ENCODE measurements at places on chromosomes 1 and 21.

GRCh38 chr1:114322734-114323133 is 169.1 kb upstream of the SYT6 start:
- no peak for DNase-seq

DNA sequence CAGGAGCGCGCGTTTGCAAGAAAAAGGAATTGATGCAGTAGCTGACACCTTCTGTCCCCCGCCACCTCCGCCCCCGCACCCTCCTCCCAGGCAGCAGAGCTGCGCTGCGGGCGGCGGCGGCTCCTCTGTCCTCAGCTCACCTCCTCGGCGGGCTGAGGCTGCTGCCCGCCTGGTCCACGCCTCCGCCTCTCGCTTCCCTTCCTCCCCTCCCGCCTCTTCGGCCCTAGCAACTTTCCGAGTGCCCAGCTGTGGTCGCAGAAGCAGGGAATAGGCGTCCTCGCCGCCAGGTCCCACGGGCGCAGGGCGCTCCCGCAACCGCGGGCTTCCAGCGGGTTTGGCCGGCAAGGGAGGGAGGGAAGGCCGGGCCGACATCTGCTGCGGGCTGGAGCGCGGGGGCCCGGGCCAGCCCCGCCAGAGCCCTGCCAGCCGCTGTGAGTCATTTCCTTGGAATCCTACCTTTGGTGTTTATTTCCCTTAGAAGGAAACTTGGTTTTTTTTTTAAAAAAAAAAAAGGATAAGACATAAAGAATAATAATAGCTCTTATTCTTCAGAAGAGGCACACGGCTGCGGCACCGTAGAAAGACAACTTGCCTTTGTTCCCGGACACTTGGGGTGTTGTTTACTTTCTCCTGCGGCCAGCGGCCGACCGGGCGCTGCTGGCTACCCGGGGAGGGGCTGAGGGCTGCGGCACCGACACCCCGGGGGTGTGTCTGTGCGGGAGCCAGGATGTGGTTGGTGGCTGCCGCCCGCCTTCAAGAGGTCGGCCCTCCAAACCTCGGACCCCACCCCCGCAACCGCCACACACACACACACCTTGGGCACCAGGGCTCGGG is 1.1 kb downstream of the SERTAD4 start:
- peak; percentile 78 for DNase-seq

- DNase-seq, result no peak
Measured at GRCh38 chr1:221022331-221022730, 143.1 kb downstream of the HLX start.

- no peak for DNase-seq
Measured at GRCh38 chr1:64549464-64550239, 79.7 kb downstream of the CACHD1 start.

DNA sequence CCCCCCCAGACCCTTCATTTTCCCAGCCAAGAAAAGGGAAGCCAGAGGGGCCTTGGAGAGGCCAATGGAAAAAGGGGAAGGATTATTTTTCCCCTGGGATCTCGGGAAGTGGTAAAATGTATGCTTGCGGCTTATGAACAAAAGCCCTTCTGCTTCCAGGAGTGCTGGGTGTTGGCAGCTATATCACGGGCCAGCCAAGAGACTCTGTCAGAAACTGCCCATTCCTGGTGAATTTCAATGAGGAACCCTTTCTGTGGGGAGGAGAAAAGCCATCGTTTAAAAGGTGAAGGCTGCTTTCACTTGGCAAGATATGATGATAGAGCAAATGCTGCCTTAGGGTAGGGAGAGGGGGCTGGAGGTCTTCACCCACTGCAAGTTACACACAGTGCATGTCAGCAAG is 69.7 kb upstream of the ZC3H12A start:
- DNase-seq, result no peak

- DNase-seq, result peak; percentile 31
Measured at GRCh38 chr1:180299479-180300221, 69.6 kb downstream of the LHX4 start.

DNA sequence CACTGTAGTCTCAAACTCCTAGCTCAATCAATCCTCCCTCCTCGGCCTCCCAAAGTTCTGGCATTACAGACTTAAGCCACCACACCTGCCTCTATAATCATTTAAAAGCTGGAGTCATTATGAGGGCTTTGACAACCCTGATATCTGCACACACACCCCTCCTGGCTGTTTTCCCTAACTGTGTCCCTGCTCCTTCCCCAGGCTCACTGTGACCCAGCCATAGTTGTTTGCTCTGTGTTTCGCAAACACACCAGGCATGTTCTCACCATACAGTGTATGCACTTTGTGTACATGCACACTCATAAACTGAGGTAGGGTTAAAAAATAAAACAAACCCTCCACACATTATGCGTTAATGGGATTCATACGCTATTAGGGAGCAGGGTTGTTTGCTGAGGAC is 21.8 kb upstream of the IL20 start:
- no peak for DNase-seq

- DNase-seq, result no peak
Measured at GRCh38 chr1:86778569-86779239, 74.3 kb downstream of the SH3GLB1 start.

- no peak for DNase-seq
Measured at GRCh38 chr1:65343286-65343685, 33.9 kb downstream of the DNAJC6 start.

DNA sequence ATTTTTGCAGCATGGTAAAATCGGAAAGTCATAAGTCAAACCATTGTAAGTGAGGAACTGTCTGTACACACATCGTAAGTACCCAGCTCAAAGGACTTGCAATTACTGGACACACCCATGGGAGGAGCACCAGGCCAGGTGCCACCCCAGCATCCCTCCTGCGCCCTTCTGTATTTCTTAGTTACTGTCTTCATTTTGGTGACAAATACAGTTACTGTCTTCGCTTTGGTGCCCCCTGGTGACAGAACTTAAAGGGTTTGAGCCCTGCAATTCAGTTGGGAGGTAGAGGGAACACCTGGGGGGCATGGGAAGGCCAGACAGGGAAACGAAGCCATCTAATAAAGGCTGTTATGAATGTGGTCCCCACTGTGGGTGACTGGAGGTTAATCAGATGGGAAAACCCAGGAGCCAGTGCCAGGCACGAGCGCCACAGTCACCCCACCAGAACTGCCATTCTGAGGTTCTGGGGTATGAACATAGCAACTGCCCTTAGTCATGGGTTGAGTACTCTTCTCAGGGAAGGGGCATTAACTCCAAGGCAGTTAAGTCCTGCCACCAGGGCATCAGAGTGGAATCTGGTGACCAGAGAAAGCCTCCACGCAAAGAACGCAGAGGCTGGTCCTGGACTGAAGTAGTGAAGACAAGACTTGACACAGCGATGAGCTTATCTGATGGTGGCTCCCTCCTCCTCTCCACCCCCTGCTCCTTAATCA is 612.9 kb downstream of the PTPRU start:
- peak; percentile 52 for DNase-seq

DNA sequence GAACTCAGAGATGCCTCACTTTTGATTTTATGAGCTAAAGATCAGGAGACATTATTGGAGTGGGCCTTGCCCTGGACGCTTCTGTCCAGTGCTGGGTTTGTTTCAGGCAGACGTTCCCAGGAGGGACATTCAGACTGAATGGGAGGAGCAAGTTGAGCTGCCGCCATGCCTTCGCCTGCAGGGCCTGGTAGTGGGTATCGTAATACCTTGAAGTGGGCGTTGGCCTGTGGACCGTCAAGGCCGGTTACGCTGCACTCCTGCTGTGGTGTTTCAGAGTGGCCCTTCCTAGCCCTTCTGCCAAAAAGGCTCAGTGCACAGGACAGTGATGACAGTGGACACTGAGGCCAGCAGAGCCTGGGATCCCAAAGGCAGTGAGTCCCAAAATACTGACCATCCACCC is 1.6 kb downstream of the FAM3B start:
- no peak for DNase-seq

DNA sequence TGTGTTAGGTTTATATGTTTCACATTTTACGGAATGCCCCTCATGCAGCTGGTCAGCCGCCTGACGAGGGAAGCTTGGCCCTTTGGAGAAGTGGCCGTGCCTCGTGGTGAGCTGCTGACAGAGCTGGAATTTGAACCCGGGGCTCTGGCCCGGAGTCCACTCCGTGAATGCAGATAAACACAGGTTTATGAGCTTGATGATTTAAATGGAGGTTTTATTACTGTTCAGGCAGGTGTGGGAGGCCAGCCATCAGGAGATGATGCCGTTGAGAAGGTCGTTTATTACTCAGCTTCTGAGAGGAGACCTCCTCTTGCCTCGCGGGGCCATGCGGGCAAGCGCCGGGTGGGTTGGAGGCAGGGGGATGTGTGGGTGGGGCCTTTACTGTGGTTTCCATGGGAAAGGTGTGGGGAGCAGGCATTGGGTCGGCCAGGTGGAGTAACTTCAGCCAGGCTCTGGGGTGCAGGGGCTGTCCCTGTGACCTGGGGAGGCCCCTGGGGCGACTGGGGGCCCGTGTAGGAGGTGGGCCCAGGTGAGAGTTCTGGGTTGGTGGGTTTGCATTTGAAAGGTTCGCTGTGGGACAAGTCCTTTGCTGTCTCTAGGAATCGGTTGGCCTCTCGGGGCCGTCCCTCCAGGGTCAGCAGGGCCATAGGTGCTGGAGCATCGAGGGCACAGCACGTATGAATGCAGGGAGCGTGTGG is 22.0 kb downstream of the PRKCZ start:
- DNase-seq, result no peak

- no peak for DNase-seq
Measured at GRCh38 chr1:53001128-53001527, 60.9 kb upstream of the PODN start.

DNA sequence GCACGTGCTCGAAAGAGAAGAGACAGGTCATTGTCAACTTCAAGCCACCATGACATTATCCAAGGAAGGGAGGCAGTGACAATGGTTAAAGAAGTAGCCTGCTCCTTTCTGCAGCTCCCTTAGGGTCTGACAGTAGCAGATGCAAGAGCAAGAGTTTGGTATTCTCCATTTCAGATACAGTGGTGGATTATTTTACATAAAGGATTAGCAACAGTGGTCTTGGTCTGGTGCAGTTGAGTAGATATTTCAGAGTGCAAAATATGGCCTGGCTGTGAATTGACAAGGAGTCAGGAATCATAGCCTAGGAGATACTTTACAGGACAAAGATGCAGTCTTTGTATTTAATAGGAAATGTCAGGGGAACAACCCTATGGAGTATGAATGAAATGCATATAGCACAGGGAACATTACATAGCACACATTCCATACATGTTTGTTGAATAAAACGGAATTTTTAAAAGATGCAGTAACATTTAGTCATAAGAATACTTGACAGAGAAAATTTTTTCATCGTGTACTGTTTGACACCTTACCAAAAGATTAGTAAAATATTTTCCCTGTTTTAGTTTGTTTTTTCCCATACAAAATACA is 41.8 kb downstream of the CHRM3 start:
- no peak for DNase-seq

DNA sequence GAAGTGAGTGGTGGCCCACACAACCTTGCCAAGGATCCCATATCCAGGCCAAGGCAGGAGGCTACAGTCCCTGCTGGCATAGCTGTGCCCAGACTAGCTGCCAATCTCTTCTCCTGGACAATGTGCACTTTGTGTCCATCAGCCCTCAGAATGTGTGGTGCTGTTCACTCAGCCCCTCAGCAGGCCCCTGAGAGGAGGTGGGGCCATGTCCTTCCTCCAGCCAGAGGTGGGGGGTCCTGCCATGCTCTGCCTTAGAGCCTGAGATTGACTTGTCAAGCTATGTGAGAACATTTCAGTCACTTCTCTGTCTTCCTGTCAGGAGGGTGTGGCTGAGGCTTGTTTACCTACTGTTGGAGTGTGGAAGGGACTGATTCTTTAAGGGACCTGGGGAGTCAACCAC is 1.4 kb downstream of the NCF2 start:
- no peak for DNase-seq

DNA sequence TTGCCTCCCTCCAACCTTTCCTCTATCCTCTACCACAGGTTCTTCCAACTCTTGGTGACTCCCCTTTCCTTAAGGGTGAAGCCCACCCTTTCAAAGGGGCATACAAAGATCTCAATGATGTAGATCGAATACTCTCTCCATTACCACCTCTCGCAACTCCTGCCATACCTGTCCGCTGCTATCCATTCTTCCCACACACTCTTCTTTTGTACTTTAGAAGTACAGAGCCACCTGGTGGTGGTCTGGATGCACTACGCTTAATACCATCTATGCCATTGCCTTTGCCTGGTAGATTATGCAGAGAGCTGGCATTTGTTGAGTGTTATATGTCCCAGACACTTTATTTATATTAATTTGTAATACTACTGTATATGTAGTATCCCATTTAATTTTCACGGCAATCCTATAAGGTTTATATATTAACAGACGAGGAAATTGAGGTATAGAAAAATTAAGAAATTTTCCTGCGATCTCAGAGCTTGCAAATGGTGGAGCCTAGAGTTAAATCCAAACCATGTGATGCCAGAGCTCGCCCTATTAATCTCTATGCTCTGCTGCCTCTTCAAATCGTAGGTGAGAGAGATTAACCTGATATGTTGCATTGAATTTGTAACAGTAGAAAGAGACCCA is 22.9 kb downstream of the TSHB start:
- DNase-seq, result peak; percentile 74

DNA sequence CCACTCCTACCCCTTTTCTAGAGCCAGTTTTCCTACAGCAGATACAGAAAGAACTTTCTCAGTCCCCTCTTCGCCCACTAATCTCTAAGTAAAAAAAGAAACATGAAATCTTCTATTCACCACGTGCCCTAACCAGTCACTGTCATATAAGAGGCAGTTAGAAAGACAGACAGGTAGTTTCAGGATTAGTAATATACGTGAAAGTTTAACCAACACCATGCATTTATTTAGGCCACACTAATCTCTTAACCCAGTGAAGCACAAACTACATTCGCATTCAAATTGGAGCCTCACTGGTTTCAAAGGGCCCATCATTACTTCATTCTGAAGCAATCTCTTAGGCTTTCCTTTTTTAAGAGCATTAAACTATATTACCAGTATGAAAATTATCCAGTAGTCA is 10.1 kb downstream of the GPATCH2 start:
- no peak for DNase-seq

DNA sequence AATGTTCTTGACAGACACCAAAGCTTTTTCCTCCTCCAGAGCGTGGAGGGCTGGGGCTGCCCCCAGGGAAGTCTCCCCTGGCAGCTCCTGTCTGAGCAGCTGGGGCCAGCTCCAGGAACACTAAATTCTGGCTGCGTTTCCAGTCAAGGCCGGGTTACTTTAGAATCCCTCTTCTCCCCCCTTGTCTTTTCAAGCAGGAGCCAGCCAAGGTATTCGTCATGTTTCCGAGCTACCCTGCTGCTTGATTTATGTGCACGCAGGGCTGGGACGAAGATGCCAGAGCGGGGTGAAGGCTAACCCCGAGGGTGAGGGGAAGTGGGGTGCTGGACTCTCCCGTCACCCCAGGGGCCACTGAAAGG is 68.1 kb upstream of the ANGPTL1 start:
- DNase-seq, result peak; percentile 76

GRCh38 chr1:117034791-117035290 is 25.3 kb upstream of the TTF2 start:
- no peak for DNase-seq

GRCh38 chr1:25554430-25554780 is 11.0 kb downstream of the LDLRAP1 start:
- DNase-seq, result no peak

- DNase-seq, result no peak
Measured at GRCh38 chr21:39553331-39553730, 59.4 kb upstream of the B3GALT5 start.
